NCI-H524 (cell line): ENCODE measurements at places on chromosomes 7 and 10.
A peak's percentile ranks its signal among the peaks of the same experiment; 100 is the strongest.

DNA sequence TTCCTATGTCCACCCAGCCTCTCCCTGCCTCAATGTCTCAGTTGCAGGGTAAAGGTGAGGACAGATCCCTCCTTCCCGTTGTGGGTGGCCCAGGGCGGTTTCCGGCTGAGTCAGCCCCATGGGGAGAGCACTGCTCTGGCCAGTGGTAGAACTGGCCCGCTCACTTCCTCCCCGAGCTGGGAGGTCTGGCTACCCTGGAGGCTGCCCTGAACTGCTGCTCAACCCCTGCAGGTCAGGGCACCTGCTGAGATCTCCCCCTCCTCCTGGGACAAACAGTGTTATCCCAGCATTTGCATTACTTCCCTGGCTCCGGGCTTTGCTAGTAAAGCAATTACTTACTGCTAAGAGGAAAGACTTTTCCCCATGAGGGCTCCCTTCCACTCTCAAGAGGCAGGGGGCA lies 21.4 kb upstream of the IMPDH1 start:
- no peak for DNase-seq

DNA sequence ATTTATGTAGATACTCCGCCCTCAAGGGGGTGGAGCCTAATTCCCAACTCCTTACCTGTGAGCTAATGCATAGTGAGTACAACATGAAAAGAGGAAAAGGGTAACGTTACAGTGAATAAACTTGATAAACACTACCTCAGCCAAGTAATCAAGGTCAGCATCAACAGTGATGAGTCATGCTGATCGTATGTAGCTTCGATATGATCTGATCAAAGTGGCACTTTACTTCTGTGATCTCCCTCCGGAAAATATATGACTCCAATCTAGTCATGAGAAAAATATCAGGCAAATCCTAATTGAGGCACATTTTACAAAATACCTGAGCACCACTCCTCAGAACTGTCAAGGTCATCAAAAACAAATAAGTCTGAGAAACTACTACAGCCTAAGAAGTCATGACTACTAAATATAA lies 70.4 kb downstream of the VTI1A start:
- no peak for DNase-seq

GRCh38 chr10:98659951-98660350 lies 213.2 kb upstream of the HPS1 start:
- DNase-seq: no peak

DNA sequence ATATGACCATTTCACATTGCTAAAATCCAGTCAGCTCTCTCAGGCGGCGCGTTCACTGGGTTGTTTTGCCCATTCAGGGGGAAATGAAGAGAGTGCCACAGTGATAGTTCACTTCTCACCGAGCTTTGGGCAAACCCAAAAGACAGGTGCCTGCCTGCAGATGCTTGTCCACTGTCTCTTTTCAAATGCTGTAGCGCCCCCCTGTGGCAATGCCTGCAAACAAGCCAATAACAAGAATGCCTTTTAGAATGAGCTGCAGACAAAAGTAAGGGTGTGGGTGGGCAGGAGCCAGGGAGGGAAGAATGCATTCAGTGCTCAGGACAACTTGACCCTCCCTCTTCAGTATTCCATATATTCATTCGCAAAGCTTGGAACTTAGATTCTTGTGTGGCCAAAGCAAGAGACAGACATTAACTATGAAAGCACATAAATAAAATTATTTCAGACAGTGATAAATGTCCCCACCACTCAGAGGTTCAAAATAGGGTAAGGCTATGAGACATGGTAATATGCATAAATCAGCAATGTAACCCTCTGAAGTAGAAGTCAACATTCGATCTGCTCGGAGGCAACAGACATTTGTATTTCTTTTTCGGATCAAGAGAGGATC lies 86.9 kb downstream of the JAZF1 start:
- DNase-seq: peak; percentile 74

GRCh38 chr7:140478246-140479061 lies 851 bp downstream of the MKRN1 start:
- DNase-seq: no peak

- no peak for DNase-seq
Observed at GRCh38 chr7:107212725-107213124, 43.9 kb downstream of the HBP1 start.

DNA sequence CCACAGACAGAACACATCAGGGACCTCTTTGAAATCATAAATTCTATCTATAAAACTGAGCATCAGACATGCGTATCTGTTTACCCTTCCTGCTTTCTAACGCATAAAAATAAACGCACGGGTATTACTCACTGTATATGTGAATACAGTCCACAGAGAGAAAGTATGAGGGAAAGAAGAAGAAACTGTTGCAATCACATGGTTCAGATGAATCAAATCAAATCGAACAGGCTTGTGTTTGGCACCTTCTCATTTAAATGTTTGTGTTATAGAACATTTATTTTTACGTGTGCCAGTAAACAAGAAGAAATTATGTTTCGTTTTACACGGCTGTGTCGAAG lies 322.0 kb downstream of the FRMD4A start:
- no peak for DNase-seq

GRCh38 chr10:80924063-80924952 lies 386.6 kb downstream of the SH2D4B start:
- DNase-seq: peak; percentile 1

- DNase-seq: no peak
Observed at GRCh38 chr10:86367152-86367951, 757 bp upstream of the GRID1 start.

DNA sequence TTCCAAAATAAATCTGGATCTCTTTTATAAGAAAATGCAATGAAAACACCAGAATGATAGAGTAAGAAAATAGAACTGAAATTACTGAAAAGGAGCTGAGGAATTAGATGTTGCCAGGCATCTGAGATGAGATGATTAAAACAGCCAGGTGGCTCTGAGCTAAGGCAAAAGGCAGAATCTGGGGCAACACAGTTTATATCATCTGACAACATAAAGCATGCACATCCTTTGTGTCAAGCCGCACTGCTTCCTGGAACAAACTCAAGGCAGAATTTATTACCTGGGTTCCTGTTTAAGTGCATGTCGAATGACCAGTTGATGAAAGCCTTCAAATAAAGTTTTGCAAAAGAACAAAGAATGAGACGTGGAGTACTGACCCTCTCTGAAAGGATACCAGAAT lies 247.0 kb downstream of the SNX10 start:
- DNase-seq: no peak

DNA sequence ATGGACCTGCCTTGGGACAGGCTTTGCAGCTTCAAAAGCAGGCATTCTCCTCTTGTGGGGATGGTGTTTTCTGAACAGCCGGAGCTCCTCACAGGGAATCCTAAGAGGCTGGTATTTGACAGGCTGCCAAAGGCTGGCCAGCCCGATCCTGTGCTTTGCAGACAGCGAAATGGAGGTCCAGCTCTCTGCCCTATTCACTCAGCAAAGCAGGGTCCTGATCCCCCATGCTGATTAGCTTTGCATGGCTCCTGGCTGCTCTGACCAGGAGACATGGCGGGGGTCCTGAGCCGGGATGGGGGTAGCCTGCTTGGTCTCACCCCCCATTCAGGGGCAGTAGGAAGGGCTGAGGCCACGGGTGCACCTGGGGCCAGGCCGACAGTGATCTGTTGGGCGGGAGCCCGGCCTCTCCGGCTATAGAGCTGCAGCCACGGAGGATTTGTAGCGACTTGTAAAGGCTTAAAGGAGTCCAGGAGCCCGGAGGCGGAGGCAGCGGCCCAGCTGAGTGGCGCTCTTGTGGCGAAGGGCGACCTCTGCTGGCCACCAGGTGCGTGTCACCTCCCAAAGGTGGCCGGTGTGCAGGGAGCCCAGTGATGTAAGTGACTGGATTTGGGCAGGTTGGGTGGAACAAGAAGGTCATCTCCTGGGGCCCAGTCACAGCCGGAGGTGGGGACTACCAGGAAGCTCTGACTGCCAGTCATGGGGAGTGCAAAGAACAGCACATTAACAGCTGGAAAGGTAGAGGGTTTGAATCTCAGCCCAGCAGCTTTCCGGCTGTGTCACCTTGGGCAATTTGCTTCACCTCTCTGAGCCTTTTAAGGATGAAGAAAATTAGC lies 126.5 kb downstream of the ZMIZ1 start:
- DNase-seq: peak; percentile 18

GRCh38 chr7:151012911-151013347 lies 11.4 kb downstream of the ATG9B start:
- peak; percentile 34 for DNase-seq

DNA sequence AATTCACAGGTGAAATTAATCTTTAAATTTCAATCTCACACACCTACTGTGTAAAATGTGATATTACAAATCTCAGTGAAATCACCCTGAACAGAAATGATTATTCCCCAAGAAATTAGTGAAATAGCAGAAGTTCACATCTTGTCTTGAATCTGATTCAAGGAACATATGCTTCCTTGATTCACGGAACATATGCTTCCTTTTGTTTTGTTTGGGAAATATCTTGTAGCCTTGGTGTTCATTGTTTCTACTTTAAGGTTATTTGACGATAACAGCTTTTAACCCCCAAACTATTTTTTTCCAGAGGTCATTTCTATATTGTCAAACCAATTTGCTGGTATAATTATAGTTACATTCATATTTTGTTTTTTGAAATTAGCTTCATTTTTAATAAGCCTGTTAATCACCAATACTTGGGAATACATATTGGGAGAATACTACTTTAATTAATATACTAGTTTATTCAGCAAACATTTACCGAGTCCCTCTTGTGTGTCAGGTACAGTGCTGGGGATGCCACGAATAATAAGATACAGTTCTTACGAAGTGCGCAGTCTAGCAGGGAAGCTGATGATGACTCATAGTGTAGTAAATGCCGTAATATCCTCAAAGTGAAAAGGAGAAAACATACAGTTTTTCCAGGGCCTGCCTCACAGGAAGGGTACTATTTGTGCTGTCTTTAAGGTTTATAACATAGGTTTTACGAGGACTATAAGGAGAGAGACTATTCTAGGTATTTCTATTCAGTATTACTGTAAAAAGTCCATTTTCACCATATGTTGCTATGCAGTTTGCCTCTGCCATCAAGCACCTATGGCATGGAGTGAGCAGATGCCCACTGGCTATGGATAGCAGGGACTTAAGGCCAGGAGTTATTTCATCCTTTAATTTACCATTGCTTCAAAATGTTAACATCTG lies 32.5 kb downstream of the PRKAR2B start:
- peak; percentile 69 for DNase-seq

- DNase-seq: no peak
Observed at GRCh38 chr7:146636033-146636356, 519.4 kb downstream of the CNTNAP2 start.

DNA sequence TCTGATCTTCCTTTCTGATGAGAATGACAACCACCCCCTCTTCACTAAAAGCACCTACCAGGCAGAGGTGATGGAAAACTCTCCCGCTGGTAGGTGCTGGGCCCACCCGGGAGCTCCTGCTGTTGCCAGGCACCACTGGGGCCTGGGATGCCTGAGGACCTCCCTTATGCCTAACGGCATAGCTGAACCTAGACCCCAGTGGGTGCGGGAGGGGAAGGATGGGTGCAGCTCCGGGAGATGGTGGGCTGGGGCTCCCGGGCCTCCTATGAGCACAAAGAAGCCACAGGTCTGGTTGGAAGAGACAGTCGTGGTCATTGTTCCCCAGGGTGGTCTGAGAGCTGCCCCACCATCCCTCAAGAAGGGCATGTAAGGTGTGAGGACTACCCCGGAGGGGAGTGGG lies 15.6 kb upstream of the VSIR start:
- no peak for DNase-seq

DNA sequence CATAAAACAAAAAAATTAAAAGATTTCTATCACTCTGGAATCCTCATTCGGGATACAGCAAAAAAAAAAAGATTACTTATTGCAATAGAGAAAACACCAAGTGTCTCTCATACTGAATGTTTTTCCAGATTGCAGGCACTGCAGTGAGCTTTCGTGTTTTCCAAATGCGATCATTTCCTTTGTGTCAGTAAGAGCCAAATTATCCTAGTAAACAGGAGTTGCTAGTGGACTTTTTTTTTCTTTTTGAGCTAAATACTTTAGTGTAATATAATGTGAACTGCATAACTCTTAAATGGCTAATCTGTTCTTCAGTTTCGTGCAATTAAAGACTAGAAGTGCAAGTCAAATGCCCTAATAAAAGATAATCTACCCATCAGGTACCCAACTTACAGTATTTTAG lies 44.4 kb upstream of the TOMM7 start:
- no peak for DNase-seq

- DNase-seq: no peak
Observed at GRCh38 chr7:880450-880849, 4.1 kb downstream of the GET4 start.
